Right atrium auricular region (tissue), 2 donors: ENCODE measurements at places on chromosomes 6 and 20. TPM values are rescaled to one million over a fixed set of nuclear protein-coding genes. Genes with fewer than 3 reads are reported as not detected.

DNA sequence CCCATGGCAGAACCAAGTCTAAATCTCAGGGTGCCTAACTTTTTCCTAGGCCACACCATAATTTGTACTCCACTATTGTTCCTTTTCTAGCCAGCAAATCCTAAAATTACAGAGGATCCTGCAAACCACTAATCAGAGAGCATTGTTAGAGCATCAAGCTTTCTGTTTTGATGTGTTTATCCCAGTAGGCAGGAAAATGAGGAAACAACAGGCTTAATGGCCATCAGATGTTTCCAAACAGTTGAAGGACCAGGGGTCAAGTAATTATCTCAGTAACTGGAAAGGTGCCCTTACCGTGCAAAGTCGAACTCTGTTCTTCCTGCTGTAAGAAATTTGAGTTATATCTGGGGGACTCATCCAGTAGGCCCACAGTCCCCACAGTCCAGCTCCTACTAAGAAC lies 58.7 kb downstream of the RALY start:
- H3K36me3 ChIP-seq = no peaks in the 10 kb centered on the region
- no peaks in the 10 kb centered on the region for H3K27me3 ChIP-seq
- H3K4me1 ChIP-seq = no peaks in the 10 kb centered on the region
- no peak overlapping the region for H3K4me3 ChIP-seq

- no peaks in the 10 kb centered on the region for H3K4me1 ChIP-seq
- peak overlapping the region; percentile 94 for H3K27ac ChIP-seq
- DNase-seq = peak; percentile 81
- no peak overlapping the region for H3K4me3 ChIP-seq
Measured at GRCh38 chr20:1897965-1898464, 2.8 kb downstream of the SIRPA start.

GRCh38 chr6:28378644-28379043 lies 20.9 kb downstream of the ZSCAN12 start:
- H3K36me3 ChIP-seq = peaks cover 21% of the 10 kb centered on the region
- DNase-seq = no peak
- no peak overlapping the region for H3K27ac ChIP-seq

GRCh38 chr6:169173532-169174268 lies 79.9 kb downstream of the THBS2 start:
- H3K27ac ChIP-seq = no peak overlapping the region
- no peaks in the 10 kb centered on the region for H3K36me3 ChIP-seq
- H3K4me1 ChIP-seq = peaks cover 6% of the 10 kb centered on the region
- no peak for DNase-seq
- H3K27me3 ChIP-seq = no peaks in the 10 kb centered on the region

DNA sequence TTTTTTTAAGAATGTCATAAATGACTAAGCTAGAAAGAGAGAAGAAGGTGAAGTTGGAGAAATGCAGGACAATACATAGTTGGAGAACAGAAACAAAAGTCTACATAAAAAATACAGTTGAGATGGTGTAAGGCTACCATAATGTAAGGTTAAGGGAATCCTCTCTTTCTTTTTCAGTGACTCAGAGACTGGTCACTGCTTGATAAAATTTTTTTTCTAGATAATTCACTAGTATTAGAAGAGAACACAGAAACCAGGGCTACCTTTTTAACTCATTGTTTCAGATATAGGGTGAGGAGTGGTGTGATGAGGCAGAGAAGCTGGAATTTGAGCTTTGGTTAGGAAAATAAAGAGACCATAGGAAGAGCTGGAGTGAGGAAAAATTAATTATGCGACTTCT lies 18.2 kb upstream of the EDN1 start:
- H3K27me3 ChIP-seq = no peaks in the 10 kb centered on the region
- H3K27ac ChIP-seq = no peak overlapping the region
- H3K4me1 ChIP-seq = no peaks in the 10 kb centered on the region
- no peak overlapping the region for H3K4me3 ChIP-seq
- no peak for DNase-seq

DNA sequence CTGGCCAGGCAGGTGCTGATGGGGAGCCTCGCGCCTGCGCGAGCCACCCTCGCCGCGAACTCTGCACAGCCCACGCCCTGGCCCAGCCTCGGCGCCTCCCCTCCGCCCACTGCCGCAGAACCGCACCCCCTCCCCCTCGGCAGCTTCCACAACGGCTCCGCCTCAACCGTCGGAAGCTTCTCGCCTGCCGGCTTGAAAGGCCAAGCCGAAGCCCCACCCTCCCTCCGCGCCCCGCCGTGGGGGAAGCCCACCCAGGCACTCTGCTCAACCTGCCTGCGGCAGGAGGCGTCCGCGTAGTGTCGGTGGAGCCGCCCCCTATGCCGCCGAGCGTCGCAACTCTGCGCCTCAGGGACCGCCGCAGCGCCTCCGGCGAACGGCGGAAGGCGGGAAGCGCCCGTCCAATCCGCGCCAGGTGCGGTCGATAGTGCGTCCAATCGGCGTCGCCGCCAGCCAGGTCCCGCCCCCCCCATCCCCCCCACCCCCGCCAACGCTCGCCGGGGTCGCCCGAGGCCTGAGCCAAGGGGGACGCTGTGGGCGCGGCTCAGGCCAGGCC lies at the start of gene SYCP2:
Gene SYCP2, minus strand, starts transcription at position 342 of the 553 bp plus-strand sequence. CDS start 11,224 bp downstream, outside the sequence.
- H3K27me3 ChIP-seq = no peaks in the 10 kb centered on the region
- H3K4me3 ChIP-seq = peak within 1 kb of the TSS; percentile 58
- DNase-seq = no peak
- no peaks in the 10 kb centered on the region for H3K36me3 ChIP-seq

DNA sequence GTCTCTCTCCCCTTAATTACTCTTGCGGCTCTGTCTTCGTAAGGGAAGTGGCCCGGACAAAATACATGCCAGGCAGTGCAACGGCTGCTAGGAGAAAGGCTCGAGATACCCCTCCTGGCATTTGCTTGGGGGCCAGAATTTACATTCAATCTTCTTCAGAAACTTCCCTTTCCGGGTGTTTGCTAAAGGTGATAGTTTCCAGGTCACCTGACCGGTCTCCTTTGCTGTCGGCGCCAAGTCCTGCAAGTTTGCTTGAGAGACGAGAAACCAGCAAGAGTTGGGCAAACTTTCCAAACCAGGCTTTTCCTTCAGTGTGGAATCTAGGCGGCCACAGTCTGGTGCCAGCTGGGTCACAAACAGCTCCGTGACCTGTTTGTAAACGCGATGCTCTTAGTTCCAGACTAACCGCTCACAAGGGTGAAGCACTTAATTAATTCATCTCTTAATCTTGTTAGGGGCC lies 563 bp upstream of the SRSF3 start:
- peak; percentile 75 for DNase-seq
- H3K4me1 ChIP-seq = peaks cover 22% of the 10 kb centered on the region
- peak overlapping the region; percentile 95 for H3K27ac ChIP-seq
- peaks cover 21% of the 10 kb centered on the region for H3K36me3 ChIP-seq
- no peaks in the 10 kb centered on the region for H3K27me3 ChIP-seq

- no peaks in the 10 kb centered on the region for H3K27me3 ChIP-seq
- H3K4me3 ChIP-seq = no peak overlapping the region
- H3K36me3 ChIP-seq = no peaks in the 10 kb centered on the region
Measured at GRCh38 chr6:150491131-150491810, 108.4 kb upstream of the PLEKHG1 start.

- H3K4me1 ChIP-seq = peaks cover 40% of the 10 kb centered on the region
- no peaks in the 10 kb centered on the region for H3K27me3 ChIP-seq
- H3K36me3 ChIP-seq = no peaks in the 10 kb centered on the region
- no peak overlapping the region for H3K4me3 ChIP-seq
- H3K27ac ChIP-seq = peak overlapping the region; percentile 19
Measured at GRCh38 chr20:64224351-64225170, 31.0 kb upstream of the PCMTD2 start.

DNA sequence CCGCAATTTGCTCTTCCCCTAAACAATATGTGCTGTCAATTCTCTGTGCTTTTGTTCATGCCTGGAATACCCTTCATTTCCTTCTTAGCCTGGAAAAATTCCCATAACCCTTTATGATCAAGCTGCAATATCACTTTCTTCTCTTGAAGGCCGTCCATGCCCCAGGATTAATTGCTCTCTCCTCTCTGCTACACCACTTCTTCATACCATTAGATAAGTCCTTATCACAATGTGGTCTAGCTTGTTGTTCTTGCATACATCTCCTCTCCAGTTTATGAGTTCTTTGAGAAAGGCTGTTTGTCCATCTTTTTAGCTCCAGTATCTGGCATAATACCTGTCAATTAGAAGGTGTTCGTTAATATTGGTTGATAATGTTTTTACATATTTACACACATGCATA lies 111.2 kb upstream of the SAMD5 start:
- H3K36me3 ChIP-seq = no peaks in the 10 kb centered on the region
- DNase-seq = no peak
- no peak overlapping the region for H3K4me3 ChIP-seq

- H3K27me3 ChIP-seq = no peaks in the 10 kb centered on the region
- no peak overlapping the region for H3K27ac ChIP-seq
- H3K4me1 ChIP-seq = no peaks in the 10 kb centered on the region
- H3K36me3 ChIP-seq = no peaks in the 10 kb centered on the region
- no peak overlapping the region for H3K4me3 ChIP-seq
Measured at GRCh38 chr6:25395731-25396130, 116.6 kb downstream of the CARMIL1 start.

DNA sequence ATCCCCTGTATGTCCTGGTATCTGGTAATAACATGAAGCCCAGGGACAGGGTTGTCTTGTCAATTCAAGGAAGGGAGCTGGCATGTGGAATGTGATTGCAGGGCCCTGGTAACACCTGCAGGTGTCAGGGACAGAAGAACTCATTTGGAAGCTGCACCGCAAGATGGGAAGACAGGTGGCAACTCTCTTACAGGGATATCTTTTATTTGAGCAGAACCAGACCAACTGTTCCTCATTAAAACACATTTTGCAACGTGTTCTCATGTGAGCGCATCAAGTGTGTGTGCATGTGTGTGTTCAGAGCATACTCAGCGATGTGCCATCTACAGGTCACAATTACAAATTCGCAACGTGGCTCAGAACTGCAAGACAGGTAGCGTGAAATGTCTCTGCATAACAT lies 370.9 kb upstream of the SOX4 start:
- DNase-seq = no peak
- no peak overlapping the region for H3K4me3 ChIP-seq
- H3K4me1 ChIP-seq = no peaks in the 10 kb centered on the region
- H3K27me3 ChIP-seq = no peaks in the 10 kb centered on the region
- no peak overlapping the region for H3K27ac ChIP-seq
- H3K36me3 ChIP-seq = no peaks in the 10 kb centered on the region

DNA sequence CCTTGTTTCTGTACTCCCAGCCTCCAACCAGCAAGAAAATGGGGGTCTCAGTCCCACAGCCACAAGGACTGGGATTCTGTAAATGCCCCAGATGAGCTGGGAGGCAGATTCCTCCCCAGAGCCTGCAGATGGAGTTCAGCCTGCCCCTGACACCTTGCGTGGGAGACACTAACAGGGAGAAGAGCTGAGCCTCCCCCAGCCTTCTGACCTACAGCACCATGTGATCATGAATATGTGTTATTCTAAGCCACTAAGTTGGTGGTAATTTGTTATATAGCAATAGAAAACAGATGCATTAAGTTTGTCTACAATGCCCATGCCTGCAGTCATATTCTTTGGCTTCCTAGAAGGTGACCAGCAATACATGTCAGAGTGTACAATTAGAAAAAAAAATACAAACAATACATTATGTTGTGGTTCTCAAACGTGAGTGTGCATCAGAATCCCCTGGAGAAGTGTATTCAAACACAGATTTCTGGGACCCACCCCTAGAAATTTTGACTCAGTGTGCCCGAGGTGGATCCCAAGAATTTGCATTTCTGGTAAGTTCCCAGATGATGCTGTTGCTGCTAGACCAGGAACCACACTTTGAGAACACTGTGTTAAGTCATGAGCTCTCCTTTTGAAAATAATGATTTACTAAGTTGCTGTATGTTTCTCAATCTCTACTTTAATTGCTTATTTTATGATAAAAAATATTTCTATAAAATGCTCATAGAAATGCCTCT lies 39.9 kb downstream of the SLC22A3 start:
- H3K4me3 ChIP-seq = no peak overlapping the region
- H3K27me3 ChIP-seq = no peaks in the 10 kb centered on the region
- peak overlapping the region; percentile 14 for H3K27ac ChIP-seq
- H3K4me1 ChIP-seq = no peaks in the 10 kb centered on the region
- H3K36me3 ChIP-seq = no peaks in the 10 kb centered on the region

GRCh38 chr20:45450097-45450818 lies 19.3 kb upstream of the WFDC2 start:
- H3K27ac ChIP-seq = no peak overlapping the region
- DNase-seq = no peak
- H3K27me3 ChIP-seq = no peaks in the 10 kb centered on the region
- H3K4me1 ChIP-seq = no peaks in the 10 kb centered on the region
- H3K36me3 ChIP-seq = no peaks in the 10 kb centered on the region
- no peak overlapping the region for H3K4me3 ChIP-seq

- H3K4me3 ChIP-seq = peak overlapping the region; percentile 26
- H3K27ac ChIP-seq = no peak overlapping the region
- H3K4me1 ChIP-seq = no peaks in the 10 kb centered on the region
- no peak for DNase-seq
- no peaks in the 10 kb centered on the region for H3K27me3 ChIP-seq
- H3K36me3 ChIP-seq = peaks cover 6% of the 10 kb centered on the region
Measured at GRCh38 chr6:157650261-157650640, 172.8 kb upstream of the SNX9 start.

DNA sequence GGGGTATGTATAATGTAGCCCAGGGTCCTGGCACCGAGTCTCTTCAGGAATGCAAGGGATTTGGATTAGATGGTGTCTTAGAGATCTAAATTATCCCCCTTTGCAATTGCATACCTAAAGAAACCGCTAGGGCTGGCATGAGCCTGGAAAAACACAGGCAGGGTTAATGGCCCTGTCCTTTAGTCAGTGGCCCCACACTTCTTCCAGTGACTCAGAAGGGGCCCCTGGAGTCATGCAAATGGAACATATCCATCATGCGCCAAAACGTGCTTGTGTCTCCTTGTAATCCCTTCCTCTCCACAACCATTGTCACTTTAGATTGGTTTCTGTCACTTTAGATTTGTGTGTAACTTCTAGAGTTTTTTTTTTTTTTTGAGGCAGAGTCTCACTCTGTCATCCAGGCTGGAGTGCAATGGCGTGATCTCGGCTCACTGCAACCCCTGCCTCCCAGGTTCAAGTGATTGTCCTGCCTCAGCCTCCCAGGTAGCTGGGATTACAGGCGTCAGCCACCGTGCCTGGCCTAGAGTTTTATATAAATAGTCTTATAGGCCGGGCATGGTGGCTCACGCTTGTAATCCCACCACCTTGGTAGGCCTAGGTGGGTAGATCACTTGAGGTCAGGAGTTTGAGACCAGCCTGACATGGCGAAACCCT lies 8.7 kb upstream of the MYBL2 start:
- no peak overlapping the region for H3K27ac ChIP-seq
- no peaks in the 10 kb centered on the region for H3K27me3 ChIP-seq
- H3K4me1 ChIP-seq = peaks cover 4% of the 10 kb centered on the region
- no peaks in the 10 kb centered on the region for H3K36me3 ChIP-seq
- peak overlapping the region; percentile 39 for H3K4me3 ChIP-seq

DNA sequence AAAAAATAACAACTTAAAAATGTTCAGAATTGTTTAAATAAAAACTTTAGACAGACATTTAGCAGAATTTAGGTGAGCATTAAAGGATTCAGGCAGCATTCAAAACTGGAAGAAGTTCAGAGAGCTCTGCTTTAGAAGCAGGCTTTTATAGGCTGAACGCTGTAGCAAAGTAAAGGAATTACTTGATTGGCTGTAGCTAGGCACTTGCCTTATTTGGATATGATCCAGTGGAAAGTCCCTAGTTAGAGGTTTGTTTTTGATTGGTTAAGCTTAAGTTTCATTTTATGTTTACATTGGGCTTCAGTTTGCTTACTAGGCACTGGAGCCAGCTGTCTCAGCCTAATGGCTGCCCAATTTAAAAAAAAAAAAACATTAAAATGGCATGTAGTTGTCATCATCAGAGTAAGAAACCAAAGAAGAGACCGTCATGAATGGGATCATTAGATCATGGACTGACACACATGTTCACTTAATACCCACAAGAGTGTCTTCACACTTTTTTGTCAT lies 65.1 kb downstream of the CBFA2T2 start:
- no peak overlapping the region for H3K4me3 ChIP-seq
- H3K27ac ChIP-seq = peak overlapping the region; percentile 17
- peaks cover 4% of the 10 kb centered on the region for H3K4me1 ChIP-seq
- no peaks in the 10 kb centered on the region for H3K27me3 ChIP-seq

The ANKRD66 gene
- not detected for total RNA-seq

The SLC24A3 gene
- total RNA-seq = 3.7 TPM

The PRND gene
- total RNA-seq = not detected

The SLC35F1 gene
- 1.1 TPM for total RNA-seq

The CCN6 gene
- not detected for total RNA-seq
